ENCODE measurements at places on chromosomes 2 and 18.
A peak's percentile ranks its signal among the peaks of the same experiment; 100 is the strongest.

- DNase-seq = no peak
These were observed 1.2 kb downstream of the ABHD3 start for GRCh38 chr18:21703241-21703820.

DNA sequence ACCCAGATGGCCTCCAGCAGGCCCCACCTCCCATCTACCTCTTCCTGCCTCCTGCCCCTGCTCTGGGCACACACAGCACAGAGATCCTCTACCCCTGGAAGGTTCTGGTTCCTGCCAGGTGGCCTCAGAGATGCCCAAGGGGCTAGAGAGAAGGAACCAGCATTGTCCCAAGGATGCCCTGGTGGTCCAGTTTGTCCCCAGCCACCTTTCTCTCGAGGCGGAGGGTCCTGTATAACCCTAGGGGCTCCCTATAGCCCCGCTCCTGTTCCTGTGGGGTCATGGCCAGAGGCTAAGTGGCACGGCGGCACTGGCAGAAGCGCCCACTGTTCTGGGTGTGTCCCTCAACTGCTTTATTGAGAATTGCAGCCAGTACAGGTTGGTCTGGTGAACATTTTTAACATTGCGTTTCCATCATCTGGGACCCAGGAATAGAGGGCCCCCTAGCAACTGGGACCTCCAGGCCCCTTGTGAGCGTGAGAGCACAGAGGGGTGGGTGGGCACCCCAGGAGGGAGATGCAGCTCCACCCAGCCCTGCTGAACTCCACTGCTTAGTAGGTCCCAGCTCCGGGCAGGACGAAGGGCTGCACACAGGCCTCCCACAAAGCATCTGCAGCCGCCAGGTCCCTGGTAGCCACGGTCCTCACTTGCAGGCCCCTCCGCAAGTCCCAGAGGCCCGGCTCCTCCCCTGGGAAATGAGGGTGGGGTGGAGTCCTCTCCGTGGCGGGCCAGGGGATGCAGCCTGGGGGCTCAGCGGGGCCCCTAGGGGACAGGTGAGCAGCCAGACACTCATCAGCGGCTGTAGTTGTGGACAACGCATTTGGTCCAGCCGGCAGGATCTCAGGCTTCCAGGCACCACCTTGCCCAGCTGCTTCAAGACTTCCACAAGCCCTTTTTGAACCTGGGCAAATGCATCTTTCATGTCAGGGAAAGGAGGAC lies 33.1 kb downstream of the GPC1 start:
- DNase-seq = no peak

- no peak for DNase-seq
These were observed 467.0 kb upstream of the PKDCC start for GRCh38 chr2:41580806-41581205.

DNA sequence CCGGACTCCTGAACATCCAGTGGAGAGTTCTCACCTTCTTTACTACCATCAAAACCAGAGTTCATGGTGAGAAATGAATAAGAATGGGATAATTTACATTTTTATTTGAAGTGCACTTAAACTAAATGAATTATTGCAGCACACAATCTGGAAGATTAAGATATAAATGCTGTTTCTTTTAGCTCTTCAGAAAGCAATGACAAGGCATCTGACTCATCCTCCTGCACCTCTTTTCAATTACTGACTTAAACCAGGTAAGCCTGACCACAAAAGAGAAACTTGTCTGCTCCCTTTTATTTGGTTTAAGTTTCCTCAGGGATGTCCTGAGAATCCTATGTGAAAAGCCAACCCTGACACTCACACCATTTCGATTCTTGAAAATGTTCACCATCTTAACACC lies 720 bp upstream of the DSC2 start:
- DNase-seq = no peak

DNA sequence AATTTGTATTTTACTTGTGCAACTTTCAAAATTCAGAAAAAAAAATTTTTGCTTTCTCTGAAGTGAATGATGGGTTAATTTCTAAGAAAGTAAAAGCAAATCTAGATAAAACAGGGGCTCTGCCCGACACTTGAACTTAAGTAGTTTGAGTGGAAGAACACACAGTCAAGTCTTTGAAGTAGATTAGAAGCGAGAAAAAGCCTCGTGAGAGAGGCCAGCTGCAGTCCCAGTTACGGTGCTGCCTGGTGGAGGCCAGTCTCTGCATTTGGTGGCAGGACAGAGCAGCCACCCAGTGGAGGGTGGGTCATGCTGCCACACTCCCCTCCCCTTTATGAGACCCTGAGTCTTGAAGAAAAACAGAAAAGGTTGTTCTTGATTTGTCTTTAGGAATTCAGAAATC lies 81.8 kb downstream of the INPP5D start:
- no peak for DNase-seq

DNA sequence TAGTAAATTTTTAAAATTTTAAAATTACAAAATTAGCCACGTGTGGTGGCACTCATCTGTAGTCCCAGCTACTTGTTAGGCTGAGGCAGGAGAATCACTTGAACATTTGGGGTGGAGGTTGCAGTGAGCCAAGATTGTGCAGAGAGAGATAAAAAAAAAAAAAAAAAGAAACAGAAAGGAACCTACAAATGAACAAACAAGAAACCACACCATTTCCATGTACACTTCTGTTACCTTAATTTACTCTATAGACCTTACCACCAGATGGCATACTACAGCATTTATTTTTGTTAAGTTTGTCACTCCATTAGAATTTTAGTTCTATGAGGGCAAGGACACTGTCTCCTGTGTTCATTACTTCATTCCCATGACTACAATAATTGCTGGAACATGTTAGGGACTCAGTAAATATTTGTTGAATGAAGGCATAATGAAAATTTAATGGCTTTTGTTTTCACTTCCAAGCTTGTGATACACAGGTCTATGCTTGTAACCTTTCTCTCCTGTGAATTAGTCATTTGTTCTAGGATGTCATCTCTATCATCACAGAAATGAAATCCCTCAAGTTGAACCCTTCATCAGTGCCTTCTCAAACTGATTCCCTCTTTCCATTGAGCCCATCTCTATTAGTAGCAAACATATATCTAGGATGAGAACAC lies 76.0 kb downstream of the ARHGAP15 start:
- peak; percentile 11 for DNase-seq

DNA sequence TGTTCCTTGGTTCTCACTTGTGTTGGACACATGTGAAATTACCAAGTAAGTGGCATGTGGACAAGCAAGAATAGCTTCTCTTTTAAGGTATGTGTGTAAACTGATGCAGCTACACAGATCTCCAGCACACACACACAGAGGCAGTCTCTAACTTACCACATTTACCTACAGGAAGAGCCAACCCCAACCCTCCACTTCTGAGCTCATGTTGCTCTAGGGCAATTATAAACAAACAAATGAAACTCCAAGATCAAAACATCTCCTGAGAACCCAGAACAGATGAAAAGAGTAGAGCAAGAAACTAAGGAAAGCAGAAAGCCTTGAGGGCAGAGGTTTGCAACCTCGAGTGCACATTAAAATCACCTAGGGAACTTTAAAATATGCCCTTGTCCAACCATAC lies 16.0 kb upstream of the TMEM37 start:
- DNase-seq = no peak
